ENCODE measurements at places on chromosomes 7 and 10.

GRCh38 chr10:75286901-75287300, 51.1 kb upstream of the COMTD1 start:
- no peak for DNase-seq

- DNase-seq = no peak
These were observed 253.3 kb downstream of the SEMA3A start for GRCh38 chr7:83941300-83941699.

GRCh38 chr10:23829556-23829955, 379.4 kb upstream of the KIAA1217 start:
- no peak for DNase-seq

GRCh38 chr10:76172020-76172419, 740.6 kb downstream of the LRMDA start:
- DNase-seq = no peak

GRCh38 chr10:59109826-59110225, 66.6 kb upstream of the PHYHIPL start:
- DNase-seq = no peak

GRCh38 chr7:6071406-6071805, 40.2 kb downstream of the ANKRD61 start:
- no peak for DNase-seq

GRCh38 chr10:24707445-24707844, 16.2 kb downstream of the ARHGAP21 start:
- DNase-seq = no peak

GRCh38 chr7:112723416-112723815, 66.8 kb downstream of the TMEM168 start:
- no peak for DNase-seq
